RPMI8226 (cell line): ENCODE measurements at places on chromosomes 12 and 14.

DNA sequence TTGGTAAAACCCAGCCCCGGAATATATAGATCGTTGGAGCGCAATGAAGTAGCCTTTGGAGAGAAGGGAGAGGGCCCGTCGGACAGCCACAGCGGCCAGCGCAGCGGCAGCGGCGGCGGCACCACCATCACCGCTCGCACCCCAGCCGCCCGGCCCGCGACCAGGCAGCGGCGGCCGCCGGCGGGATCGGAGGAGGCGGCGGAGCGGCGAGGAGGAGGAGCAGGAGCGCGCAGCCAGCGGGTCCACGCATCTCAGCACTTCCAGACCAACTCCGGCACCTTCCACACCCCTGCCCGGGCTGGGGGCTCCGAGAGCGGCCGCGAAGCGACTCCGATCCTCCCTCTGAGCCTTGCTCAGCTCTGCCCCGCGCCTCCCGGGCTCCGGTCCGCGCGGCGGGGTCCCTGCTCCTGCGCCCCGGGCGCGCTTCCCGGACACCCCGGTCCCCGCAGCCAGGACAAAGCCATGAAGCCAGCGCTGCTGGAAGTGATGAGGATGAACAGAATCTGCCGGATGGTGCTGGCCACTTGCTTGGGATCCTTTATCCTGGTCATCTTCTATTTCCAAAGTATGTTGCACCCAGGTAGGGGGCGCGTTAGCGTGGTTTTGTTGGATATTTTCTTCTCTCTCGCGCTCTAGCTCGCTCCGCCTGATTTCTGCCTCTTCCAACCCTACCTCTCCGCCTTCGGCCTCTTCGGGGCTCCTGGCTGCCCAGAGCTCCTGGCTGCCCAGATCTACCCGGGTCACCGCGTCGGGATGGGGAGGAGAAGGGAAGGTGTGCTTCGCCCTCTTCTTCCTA is 400 bp downstream of the CHST11 start:
- peak; percentile 72 for DNase-seq

DNA sequence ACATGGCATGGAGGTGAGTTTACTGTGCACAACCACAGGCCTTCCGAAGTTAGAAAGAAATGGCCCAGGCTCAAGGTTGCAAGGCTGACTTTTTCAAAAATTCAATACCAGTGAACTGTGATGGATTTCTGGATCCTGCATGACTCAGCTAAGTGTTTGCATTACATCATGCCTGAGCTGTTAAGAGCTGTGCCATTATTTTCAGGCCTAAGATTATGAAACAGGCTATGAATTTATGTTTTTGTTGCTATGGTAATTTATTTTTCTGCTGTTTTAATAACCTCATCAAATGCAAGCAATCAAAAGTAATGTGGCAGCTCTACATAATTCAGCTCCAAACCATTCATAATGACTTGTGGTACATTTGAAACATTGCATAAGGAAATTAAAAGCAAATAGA is 457.7 kb upstream of the TMEM132C start:
- DNase-seq: no peak

- no peak for DNase-seq
These were observed 22.7 kb downstream of the SMCO2 start for GRCh38 chr12:27469176-27469736.

GRCh38 chr14:75984674-75985073 is 889 bp upstream of the IFT43 start:
- DNase-seq: no peak
